ENCODE measurements at places on chromosomes 11 and 22.

DNA sequence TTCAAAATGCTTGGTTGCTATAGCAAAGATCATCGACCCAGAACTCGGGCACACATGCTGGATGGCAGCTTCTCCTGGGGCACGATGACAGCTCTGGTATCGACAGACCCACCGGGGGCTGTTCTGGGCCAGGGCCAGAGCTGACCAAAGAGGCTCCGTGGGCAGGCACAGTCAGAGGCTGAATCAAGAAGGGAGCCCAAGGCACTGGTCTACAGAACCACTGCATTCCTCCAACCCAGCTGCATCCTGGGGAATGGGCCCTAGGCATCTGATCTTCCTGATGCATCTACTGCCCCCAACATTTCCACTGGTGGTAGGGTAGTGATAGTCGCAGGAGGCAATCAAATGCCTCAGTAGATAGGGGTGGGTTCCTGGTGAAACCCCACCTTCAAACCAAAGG, 470.3 kb downstream of the TBC1D22A start:
- no peak for DNase-seq

DNA sequence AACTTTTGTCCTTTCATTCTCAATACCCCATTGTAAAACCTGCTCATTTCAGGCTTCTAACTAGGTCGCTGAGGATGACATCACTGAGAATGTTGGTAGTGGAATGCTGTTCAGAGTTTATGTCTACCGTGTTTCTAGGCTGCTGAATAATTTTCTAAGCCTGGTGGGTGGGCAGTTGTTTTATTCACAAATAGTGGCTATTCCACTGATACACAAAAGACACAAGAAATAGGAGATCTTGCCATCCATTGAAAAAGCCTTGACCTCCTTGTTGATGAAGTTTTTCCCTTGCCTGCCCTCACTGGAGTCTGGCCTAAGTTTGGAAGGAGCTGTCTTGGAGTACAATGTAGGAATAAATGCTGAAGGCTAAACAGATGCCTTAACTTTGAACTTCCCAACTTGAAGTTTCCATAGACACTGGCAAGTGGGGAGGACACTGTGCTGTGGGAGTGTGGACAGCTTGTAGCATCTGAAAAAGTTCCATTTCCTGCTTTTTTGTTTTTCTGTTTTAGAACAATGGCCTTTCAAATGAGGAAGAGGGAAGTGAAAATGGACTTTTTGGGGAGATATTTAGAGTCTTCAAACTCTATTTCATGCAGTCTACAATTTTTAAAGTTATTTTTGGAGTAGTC, 59.2 kb downstream of the TRIM44 start:
- DNase-seq: no peak

DNA sequence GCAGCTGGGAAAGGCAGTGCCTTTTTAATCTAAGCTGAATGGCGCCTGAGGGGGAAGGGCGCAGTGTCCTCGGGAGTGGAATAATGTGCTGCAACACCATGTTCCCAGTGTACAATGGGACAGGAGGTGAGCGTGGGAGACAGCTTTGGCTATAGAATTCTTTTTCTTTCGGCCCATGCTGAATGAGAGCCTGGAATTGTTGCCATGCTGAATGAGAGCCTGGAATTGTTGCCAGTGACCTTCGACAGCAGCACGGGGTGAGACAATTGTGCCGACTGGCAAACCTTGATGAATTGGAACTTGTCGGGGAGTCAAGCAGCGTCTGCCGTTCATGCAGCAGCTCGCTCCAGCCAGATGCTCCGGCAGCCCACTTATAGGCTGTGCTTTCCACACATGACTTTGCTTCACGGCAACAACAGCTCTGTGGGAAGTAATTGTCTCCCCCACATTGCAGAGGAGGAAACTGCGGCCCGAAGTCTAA, 141.4 kb upstream of the E2F8 start:
- DNase-seq: no peak

GRCh38 chr11:34341096-34341495, 16.7 kb downstream of the ABTB2 start:
- no peak for DNase-seq

DNA sequence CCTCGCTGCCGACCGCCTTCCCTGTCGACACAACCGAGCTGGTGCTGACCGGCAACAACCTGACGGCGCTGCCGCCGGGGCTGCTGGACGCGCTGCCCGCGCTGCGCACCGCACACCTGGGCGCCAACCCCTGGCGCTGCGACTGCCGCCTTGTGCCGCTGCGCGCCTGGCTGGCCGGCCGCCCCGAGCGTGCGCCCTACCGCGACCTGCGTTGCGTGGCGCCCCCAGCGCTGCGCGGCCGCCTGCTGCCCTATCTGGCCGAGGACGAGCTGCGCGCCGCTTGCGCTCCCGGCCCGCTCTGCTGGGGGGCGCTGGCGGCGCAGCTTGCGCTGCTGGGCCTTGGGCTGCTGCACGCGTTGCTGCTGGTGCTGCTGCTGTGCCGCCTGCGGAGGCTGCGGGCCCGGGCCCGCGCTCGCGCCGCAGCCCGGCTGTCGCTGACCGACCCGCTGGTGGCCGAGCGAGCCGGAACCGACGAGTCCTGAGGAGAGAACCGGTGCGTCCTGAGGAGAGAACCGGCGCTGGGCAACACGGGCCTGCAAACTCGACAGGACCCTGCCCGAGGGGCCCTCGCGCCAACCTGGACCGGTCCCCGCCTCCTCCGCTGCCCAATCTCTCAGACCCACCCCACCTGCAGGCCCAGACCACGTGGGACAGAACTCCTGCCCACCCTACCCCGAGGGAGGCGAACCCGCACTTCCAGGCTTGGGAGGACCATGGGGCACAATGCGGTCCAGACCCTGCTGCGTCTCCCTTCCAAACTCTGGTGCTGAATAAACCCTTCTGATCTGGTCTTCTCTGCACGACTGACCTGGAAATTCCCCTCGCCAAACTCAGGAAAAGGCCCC, 866 bp downstream of the GP1BB start:
- DNase-seq: no peak

DNA sequence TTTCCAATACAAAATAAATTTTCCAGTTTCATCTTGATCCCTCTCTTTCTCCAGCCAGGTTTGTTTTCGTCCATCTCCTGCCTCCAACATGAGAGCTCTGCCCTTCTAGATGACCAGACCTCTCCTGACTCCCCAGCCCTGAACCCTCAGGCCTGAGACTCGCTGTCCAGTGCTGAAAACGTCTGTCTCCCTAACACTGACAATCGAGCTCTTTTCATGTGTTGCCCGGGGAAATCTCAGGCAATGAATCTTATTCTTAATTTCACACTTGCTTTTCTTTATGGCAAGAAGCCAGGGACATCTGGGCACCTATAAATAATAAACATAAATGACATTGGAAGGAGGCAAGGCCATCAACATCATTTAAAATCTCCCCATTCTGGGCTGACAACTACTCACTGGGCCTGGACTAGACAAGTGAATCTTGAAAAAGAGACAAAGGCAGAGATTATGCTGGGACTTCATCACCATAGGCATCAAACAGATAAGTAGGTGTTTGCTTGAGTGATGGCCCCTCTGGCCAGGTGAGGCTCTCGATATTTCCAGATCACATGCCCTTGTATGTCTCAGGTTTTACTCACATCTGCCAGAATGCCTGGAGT, 274.5 kb upstream of the B3GAT1 start:
- DNase-seq: no peak

GRCh38 chr11:99535406-99535805, 514.7 kb downstream of the CNTN5 start:
- no peak for DNase-seq

DNA sequence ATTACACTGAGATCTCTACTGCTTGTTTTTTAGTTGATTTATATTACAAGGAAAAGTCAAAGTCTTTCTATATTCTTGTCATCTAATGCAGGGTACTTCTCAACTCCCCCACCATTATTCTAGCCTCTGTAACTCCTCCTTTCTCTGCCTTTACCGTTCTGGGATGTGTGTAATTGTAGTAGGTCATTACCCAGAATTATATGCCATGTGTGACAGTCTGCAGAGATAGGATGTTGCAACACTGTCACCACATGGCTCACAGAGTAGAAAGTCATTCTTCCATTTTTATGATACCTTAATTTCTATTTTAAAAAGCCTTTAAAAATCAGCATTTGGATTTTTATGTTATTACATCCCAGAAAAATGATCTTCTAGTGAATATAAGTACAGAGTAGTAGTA, 32.7 kb downstream of the ZNF143 start:
- no peak for DNase-seq

GRCh38 chr11:65500387-65501185, 1.7 kb downstream of the MALAT1 start:
- DNase-seq: no peak

GRCh38 chr22:48250286-48250895, 1487.9 kb downstream of the TBC1D22A start:
- no peak for DNase-seq

GRCh38 chr11:96486890-96487611, 97.2 kb downstream of the JRKL start:
- DNase-seq: no peak

DNA sequence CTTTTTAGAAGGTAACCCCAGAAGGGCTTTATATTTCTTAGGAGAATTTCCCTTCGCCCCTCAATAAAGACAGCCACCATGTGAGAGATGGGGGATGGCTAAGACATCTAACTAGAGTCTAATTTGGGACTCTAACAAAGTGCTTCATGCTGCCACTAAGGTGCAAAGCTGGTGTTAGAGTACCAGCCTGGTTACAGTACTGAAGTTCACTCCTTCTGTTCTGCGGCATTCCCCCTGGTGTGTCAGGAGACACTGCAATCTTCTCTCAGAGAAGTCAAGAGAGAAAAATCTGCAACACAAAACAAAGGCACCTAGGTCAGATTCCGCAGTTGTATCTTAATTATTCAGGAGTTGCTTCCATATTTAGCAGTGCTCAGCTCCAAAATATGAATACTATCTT, 603.0 kb upstream of the CADM1 start:
- DNase-seq: no peak

GRCh38 chr11:1008001-1008802, 28.3 kb downstream of the MUC6 start:
- no peak for DNase-seq

DNA sequence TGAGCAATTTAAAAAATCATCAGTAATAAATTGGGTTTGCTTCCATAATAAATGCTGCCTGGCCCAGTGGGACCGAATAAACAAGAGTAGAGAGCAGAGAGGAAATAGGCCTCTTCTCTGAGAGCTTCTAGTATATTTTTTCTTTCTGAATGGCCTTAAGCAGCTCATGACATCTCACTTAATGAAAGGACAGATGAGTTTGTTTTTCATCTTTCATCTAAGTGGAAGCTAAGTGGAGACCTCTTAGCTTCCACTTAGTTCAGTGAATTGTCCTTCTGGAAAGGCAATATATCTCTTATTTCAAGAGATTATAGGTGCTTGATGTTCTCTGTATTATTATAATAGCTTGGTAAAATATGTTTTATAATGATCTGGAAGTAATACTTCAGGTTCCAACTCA, 245.9 kb upstream of the ANO3 start:
- no peak for DNase-seq

DNA sequence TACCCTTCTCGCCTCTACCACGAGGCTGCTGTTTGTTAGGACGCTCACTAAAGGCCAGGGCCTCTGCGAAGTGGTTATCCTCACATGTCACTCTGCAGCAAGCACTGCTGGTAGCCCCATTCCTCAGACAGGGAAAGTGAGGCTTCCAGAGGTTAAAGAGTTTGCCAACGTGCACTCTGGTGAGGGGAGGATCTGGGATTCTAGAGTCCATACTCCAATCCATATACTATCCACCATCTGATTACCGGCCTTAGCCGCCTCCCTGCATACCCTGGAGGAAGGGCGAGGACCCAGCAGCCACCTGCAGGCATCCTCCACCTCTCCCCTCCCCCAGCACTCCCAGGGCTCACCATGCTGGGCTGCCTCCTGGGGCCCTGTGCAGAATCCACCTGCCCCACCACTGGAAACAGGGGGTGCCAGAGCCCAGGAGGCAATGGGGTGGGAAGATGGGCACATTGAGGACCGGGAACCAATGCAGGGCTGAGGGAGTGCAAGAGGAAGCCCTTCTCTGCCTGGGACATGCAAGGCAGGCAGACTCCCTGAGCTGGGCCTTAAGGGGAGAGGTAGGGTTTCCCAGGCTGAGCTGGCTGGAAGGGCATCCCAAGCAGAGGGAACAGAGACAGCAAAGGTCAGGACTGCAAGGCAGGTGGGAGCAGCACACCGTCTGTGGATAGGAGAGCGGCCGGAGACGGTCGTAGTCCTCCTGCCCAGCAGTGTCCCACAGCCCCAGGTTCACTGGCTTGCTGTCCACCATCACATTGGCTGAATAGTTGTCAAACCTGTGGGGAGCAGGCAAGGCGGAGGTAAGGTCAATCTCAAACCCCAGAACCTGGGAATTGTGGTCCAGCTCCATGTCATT, 11.7 kb downstream of the RAC2 start:
- no peak for DNase-seq

DNA sequence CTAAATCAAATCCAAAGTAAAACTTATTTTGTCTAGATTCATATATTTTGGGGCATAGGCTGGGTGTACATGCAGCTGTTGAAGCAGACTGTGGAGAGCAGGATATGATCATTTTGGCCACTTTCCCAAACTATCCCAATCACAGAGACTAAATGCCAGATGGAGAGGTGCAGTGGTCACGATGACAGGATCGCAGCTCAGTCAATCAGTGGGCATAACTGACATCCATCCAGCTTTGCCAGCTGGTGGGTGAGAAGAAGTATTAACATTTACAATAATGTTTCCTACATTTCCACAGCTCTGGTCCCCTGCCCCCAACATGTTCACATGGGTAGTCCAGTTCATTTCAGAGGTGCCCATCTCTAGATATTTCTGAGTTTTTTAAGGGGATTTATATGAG, 255.5 kb upstream of the SESN3 start:
- no peak for DNase-seq

DNA sequence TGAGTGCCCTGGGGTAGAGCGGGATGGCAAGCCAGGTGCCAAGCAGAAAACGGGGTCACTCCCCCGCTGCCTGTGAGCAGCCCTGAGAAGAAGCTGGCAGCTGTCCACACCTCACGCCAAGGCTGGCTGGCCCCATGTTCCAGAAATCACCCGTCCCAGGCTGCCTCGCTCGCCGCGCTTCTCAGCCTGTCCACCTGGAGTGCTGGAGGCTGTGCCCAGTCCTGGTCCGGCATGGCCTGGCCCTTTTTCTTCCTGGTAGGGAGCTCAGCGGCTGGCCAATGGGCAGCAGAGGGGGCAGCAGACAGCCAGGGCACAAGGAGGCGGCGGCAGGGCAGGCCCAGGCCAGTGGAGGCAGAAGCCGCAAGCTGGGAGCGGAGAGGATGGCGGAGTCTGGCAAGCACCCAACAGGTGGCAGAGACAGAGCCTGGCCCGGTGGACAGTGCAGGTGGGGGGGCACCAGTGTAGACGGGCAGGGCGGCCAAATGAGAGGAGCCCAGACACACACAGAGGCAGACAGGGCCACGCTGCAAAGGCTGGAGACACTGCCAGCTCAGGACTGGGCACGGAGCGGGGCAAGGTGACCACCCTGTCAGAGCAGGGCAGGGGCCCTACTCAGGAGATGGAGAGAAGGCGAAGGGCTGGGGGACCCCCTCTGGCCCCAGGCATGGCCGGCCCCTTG, 37.2 kb upstream of the TH start:
- DNase-seq: no peak
